Epithelial cell of prostate (primary cell): ENCODE measurements at places on chromosomes 11 and 22.

GRCh38 chr11:67640021-67640757, 626 bp upstream of the TBX10 start:
- no peak for DNase-seq

- no peak for DNase-seq
These were observed 15.2 kb upstream of the FANCF start for GRCh38 chr11:22640862-22641261.

DNA sequence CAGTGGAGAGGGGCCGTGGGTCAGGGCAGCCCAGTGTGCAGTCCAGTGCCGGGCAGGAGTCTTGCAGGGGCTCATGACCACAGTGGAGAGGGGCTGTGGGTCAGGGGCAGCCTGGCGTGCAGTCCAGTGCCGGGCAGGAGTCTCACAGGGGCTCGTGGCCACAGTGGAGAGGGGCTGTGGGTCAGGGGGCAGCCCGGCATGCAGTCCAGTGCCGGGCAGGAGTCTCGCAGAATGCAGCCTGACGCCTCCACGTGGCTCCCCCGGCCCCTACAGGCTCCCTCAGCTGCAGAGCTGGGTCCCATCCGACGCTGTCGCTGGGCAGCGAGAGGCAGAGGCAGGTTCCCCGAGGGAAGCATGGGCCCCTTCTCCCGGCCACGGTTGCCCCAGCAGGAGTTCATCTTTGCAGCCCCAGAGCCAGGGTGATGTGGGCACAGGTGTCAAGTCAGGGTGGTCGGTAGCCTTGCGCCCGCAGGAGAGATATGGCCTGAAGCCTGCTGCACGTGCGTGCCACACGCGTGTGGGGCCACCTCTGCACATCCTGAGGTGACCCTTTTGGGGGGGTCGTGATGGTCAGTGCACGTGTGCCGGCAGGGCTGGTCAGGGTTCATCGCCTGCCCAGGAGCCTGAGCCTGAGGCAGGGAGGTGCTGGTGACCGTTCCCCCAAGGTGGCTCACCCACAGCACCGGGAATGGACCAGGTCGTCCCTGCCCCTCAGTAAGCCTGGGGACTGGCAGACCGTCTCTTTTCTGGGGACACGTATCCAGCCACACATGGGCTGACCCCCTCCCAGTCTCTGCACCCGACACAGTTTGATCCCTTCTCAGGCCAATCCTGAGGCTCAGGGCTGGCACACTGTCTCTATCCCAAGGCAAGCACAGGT, 2.9 kb downstream of the IFITM5 start:
- DNase-seq, result no peak

- DNase-seq, result no peak
These were observed at the start of gene MB for GRCh38 chr22:35617137-35617755. Gene MB, minus strand, starts transcription at chr22:35617329. Its CDS starts 72 bp downstream, at chr22:35617257.

DNA sequence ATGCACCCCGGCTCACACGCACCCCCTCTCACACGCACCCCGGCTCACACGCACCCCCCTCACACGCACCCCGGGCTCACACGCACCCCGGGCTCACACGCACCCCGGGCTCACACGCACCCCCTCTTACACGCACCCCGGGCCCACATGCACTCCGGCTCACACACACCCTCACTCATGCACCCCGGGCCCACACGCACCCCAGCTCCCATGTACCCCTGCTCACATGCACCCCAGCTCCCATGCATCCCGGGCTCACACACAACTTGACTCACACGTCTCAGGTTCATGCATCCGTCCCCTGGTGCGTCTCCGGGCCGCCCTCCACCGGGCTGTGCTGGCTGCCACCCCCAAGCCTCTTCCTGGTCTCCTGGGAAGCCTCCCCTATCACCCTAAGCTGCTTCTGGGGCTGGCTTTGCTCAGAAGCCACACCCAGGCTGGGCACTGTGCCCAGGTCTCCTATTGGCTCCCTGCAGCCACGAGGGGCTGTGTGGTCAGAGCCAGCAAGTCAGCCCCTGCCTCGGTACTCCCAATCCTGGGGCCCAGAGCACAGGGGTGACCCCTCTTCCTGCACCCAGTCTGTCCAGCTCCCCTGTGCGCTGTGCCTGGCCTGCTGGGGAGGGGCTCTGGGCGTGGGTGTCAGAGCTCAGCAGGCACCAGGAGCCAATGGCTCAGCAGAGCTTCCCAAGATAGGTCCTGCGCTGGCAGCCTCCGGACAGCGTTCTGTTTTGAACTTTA, 16.9 kb downstream of the TSPAN4 start:
- DNase-seq, result peak; percentile 45

DNA sequence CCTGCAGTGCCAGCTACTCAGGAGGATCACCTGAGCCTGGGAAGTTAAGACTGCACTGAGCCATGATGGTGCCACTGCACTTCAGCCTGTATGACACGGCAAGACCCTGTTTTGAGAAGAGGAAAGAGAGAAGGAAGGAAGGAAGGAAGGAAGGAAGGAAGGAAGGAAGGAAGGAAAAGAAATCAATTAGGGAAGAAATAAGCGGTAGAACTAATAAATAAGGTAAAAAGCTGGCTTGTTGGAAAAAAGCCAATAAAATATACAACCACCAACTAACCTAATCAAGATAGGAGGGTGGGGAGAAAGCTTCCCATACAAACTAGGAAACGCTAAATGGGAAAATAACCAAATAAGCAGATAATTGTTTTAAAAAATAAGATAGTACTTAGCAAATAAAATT, 12.3 kb downstream of the A4GALT start:
- DNase-seq, result no peak

DNA sequence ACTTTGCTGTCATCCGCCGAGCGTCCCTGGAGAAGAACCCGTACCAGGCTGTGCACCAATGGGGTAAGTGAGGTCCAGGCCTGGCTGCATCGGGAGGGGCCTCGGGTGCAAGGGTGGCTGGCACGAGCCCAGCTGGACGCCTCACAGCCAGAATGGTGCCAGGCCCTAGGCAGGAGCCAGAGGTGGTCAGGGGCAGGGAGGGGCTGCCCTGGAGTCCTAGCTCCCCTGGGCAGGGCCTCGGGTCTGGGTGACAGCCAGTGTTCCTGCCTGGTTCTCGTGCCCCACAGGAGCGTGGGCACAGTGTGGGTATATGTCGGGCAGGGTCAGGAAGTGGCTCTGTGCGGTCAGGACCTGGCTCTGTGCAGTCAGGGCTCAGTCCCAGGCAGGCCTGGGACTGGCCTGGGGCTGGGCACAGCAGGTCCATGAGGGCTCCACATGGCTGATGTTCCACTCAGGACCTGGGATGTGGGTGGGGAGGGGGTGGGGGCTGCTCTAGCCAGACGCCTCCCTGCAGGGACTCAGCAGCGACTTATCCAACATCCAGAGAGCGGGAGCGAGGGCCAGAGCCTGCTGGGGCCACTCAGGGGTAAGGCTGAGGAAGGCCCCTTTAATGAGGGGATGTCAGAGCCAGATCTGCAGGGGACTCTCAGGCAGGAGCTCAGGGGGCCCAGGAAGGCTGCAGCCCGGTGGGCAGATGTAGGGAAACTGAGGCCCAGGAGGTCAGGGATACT, 1.2 kb downstream of the TSPAN32 start:
- no peak for DNase-seq

DNA sequence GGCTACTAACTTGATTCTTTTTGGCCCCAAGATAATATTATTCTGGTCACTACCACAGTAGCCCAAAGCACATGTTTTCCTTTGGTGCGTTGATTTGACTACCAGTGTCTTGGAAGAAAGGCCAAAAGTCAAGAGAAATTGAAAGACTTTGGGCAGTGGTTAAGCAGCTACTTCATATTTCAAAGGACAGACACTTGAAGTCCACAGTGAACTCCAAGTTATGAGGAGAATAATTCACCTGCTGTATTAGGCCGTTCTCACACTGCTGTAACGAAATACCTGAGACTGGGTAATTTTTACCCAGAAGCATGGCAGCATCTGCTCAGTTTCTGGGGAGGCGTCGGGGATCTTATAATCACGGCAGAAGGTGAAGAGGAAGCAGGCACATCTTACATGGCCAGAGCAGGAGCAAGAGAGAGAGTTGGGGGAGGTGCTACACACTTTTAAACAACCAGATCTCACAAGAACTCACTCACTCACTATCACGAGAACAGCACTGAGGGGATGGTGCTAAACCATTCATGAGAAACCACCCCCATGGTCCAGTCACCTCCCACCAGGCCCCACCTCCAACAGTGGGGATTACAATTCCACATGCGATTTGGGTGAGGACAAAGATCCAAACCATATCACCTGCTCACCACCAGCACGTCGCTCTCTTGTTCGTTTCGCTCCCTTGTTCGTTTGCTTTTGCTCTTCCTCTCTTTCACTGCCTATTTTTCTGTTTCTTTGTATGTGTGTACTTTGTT, 40.2 kb upstream of the PICALM start:
- DNase-seq, result no peak

- DNase-seq, result no peak
These were observed 12.1 kb downstream of the SSH3 start for GRCh38 chr11:67315325-67315909.

DNA sequence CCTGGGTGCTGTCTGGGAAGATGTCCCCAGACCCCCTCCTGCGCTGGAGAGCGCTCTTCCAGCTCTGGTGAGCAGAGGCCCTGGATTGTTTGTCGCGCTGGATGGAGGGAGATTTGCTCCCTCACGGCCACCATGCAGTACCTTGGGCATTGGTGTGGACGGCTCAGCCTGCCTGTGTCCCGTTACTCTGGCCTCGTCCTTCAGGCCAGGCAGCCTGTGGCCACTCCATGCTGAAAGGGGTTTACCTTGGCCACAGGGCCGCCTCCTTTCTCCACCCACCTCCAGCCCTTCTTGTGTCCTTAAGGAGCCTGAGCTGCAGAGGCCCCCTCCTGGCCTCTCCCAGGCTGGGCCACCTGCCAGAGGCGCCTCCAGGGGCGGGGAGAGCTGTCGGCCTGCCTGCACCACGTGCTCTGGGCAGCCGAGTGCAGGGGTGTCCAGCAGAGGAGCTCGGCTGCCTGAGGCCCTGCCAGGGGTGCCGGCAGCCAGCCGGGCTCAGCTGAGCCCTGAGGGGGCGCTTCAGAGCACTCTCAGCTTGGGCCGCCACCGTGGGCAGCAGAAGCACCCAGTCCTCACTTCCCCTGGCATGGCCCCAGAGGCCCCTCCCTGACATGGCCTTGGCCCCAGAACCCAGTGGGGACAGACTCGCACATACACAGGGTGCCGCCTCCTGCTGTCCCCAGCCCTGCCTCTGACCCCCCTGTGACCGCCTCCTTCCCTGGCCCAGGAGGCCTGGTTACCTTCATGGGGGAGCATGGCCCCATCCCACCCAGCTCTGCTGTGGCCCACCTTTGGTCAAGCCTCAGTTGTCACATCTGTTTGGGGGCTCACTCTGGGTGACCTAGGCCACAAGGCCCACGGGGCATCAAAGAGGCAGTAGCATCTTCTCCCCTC, 3.4 kb downstream of the CCND1 start:
- no peak for DNase-seq

- no peak for DNase-seq
These were observed 945.7 kb downstream of the DLG2 start for GRCh38 chr11:84681456-84681855.

GRCh38 chr11:57116654-57117053, 65.1 kb upstream of the LRRC55 start:
- DNase-seq, result no peak

DNA sequence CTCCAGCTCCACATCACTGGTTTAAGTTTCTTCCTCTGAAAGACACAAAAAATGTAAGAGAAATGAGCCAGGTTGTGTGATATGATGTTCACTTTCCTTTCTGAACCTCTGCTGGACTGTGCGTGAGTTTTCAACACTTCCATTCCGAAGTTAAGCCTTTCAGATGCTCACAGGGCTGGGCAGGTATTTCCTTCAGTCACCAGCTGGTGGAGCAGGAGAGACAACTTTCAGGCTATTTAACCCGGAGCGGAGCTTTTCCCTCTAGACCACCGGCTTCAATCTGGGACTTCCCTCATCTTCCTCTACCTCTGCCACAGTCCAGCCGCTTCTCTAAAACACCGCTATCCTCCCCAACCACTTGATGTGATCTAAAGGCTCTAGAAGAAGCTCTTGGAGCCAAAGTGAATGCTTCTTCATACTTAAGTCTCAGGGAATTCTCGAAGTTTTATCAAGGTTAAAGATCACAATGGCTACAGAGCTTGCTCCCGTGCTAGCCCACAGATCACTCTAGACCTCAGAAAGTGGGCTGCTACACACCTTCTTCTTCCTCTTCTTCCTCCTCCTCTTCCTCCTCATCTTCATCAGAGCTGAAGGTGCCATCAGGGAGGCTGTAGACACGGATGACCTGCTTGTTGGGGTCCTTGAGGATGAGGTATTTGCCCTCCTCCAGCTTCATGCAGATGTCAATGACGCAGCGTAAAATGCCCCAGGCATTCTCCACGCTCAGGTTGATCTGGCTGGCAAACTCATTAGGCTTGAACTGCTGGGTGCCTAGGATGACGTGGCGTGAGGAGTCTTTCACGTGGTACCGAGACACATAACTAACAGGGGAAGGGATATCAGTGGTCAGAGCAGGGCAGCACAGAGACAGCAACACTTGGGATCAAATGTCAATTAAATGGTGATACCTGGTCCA, 4.4 kb upstream of the FOXRED2 start:
- DNase-seq, result no peak
